ENCODE measurements at places on chromosomes 2 and 18.

- DNase-seq = no peak
Measured at GRCh38 chr2:141079231-141079630, 1051.6 kb downstream of the LRP1B start.

GRCh38 chr2:182977463-182977862 is 60.8 kb downstream of the NCKAP1 start:
- no peak for DNase-seq

- no peak for DNase-seq
Measured at GRCh38 chr18:51370996-51371395, 173.5 kb upstream of the MEX3C start.

DNA sequence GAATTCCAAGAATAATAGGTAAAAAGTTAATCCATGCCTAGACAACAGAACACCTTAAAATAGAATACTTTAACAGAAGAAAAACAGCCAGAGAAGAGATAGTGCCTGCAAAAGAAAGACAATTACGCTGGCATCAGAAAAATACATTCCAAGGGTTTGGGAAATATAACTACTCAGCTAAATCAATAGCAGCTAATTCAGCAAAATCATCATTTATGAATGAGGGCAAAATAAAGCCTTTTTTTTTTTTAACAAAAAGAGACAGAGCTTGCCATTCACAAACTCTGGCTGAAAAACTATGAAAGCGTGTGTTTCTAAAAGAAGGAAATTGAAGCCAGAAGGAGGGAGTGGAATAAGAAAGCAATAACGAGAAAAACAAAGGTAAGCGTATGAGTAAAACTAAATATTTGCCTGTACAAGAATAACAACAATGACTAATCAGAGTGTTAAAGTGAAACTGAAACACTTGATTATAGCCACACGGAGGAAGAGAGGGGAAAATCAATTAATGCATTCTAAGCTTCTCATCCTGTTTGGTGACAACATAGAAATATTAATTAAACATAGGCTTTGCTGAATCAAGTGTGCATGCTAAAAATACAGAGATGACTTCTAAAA is 90.2 kb downstream of the EHD3 start:
- DNase-seq = no peak

DNA sequence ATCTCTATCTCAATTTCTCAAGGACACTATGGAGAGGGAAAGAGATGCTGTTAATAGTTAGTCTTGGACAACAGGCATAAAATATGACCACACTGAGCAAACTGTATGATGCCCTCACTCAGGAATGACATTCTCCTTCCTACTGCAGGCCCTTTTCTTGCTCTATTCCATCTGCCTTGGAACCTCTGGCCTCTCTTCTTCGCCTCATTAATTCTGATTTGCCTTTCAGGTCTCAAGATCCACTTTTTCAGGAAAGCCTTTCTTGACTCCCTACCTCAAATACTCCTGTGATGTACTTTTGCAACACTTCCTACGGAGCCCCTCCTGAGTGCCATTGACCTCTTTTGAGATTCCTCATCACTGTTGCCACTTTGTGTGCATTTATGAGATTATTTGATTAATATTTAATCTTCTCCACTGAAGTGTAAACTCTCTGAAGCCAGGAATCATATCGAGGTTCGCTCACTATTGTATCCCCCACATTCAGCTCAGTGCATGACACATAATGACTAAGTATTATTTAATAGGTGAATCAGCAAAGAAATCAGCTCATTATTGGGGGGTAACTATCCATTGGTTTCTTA is 21.3 kb upstream of the SPP2 start:
- no peak for DNase-seq

Data from esophagus squamous epithelium (tissue), 5 donors.